Tibial nerve (tissue), 4 donors: ENCODE measurements at places on chromosomes 2 and 18. TPM values are rescaled to one million over a fixed set of nuclear protein-coding genes. Genes with fewer than 3 reads are reported as not detected.

The CABLES1 gene
- total RNA-seq, result 18.4 TPM

The TMEM87B gene
- total RNA-seq, result 20.1 TPM

- no peak for DNase-seq
Observed at GRCh38 chr2:239168575-239168974, 232.2 kb downstream of the HDAC4 start.

DNA sequence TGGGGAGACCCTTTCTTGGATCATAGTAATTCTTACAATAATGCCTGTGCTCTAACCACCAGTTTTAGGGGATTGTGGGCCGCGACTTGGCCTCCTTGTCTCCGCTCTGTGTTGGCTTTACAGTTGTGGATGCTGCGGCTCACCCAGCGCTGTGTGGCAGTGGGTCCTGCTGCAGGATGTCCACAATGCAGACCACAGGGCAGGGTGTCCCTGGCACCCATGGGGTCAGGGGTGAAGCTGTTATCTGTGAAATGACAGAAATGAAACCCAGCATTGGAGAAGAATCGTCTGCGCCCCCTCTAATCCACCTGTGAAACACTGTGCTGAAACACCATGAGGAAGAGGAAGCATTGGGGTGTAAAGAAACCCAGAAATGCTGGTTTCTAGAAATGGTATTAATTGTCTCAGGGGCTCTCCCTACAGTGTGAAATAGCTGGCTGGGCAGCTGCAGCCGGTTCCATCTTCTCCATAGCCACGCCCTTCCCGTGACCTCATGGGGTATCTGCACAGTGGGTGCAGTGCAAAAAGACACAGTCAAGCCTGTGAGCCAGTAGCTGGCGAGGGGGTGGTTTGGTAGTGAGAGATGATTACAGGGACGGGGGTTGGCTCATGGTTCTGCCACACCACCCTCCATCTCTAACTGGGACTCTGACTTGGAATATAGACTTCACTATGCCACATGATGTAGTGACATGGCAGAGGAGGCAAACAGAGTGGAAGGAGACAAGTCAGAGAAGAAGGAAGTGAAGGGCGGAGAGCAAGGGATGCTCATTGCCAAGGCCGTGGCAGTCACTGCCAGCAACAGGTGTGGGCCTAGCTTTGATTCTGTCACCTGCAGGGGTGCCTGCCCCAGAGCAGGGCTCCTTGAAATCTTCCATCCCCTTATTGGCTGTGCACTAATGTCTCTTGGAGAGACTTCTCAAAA is 16.2 kb downstream of the INPP4A start:
- no peak for DNase-seq

GRCh38 chr2:19579461-19579860 is 221.0 kb upstream of the OSR1 start:
- no peak for DNase-seq

The SELENOI gene
- total RNA-seq, result 15.5 TPM

DNA sequence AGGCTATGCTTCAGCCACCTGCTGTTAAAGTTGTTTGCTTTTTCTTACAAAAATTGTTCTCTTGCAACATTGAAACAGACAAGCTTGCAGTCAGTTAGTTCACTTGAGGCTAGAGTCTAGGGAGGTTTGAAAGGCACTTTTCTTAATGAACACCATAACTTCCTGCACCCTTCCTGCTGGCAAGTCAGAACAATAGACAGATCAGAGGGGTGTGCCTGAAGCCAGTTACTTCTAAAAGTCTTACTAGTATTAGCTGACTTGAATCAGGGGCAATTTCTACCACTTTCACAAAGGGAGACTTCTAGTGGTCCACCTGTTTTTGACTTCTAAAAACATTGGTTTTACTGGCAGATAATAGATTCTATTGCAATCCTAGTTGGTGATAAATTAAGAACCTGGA is 367.4 kb upstream of the CDH20 start:
- DNase-seq, result no peak

DNA sequence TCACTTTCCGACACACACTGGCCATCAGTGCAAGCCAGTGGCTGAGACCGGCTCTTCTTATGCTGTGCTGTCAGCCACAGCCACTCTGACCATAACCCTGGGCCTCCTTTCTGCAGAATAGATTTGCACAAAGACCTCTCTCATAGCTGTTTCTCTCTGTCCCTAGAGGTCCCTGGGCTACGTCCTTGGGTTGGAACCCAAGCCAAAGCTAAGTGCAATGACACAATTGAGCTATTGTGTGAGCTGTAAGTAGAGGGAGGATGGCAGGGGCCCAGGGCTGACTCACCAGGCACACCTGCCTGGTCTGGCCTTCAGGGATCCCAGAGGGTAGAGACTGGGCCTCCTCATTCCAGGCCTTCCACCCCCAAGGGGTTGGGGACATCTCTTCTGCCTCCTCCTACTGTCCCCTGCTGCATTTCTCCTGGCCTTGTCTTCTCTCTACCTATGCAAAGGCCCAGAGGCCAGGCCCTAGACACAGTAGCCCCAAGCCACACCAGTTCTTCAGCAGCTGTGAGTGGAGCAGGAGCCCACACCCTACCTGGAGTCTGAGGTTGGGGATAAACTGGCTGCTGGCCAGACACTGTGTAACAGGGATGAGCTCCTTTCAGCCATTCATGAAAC is 174.6 kb downstream of the NCK2 start:
- DNase-seq, result peak; percentile 70

DNA sequence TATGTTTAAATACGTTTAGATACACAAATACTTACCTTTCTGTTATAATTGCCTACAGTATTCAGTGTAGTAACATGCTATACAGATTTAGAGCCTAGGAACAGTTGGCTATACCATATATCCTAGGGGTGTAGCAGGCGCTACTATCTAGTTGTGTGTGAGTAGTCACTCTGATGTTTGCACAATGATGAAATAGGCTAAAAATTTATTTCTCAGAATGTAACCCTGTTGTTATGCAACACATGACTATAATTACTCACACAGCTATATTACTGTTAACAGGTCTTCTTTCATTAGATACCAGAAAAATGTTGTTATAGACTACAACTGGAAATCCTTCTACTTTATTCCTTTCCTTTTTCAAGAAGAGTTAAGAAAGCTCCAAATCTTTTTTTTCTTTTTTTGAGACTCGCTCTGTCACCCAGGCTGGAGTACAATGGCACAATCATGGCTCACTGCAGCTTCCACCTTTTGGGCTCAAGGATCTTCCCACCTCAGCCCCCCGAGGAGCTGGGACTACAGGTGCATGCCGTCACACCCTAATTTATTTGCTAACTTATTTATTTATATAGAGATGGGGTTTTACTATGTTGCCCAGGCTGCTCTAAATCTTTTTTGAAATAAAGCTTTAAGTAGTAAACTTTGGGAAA is 48.5 kb downstream of the C2orf74 start:
- DNase-seq, result no peak

GRCh38 chr2:212109217-212109616 is 429.4 kb downstream of the ERBB4 start:
- no peak for DNase-seq
